H9 (cell line): ENCODE measurements at places on chromosomes 3 and 15.

- no peaks in the 10 kb centered on the region for H3K27me3 ChIP-seq
- no peaks in the 10 kb centered on the region for H3K36me3 ChIP-seq
- no peak for DNase-seq
- no peaks in the 10 kb centered on the region for H3K4me1 ChIP-seq
- H3K27ac ChIP-seq: no peak overlapping the region
Observed at GRCh38 chr15:100106732-100107131, 235.0 kb downstream of the ADAMTS17 start.

- H3K4me1 ChIP-seq: peaks cover 2% of the 10 kb centered on the region; the same call in 1 of the 2 replicates
- H3K27me3 ChIP-seq: no peaks in the 10 kb centered on the region; the same call in 1 of the 2 replicates
- no peak overlapping the region for H3K27ac ChIP-seq
- H3K4me3 ChIP-seq: no peak overlapping the region
- DNase-seq: peak; percentile 41
Observed at GRCh38 chr3:133996251-133996661, 33.5 kb downstream of the SLCO2A1 start.

DNA sequence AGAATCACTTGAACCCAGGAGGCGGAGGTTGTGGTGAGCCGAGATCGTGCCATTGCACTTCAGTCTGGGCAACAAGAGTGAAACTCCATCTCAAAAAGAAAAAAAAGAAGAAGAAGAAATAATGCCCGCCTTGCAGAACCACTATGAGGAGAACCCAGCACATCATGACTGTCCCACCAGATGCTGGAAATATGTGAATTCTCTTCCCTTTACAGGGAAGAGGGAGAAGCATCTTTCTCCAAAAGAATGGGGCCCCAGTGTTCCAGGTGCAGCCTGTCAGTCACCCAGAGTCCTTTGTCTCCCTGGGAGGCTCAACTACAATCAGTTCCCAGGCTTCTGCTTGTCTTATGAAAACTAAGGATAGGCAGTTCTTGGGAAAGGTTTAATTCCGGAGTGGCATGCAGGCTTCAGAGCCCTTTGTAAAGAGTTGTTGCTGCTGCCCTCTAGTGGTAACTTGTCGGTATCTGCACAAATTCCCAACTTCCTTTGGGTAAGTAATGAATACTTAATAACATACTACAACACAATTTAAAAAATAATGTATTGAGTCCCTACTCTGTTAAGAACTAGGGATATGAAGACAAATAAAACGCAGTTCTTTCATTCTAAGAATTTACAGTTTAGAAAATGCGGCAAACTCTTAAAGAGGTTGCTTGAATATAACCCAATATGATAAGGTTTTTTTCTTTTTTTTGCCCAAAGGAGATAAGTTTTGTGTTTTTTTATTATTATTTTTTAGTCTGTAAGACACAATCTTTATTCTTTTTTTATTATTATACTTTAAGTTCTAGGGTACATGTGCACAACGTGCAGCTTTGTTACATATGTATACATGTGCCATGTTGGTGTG lies 18.6 kb upstream of the TICRR start:
- H3K27ac ChIP-seq: no peak overlapping the region
- no peak overlapping the region for H3K4me3 ChIP-seq
- H3K36me3 ChIP-seq: no peaks in the 10 kb centered on the region
- no peaks in the 10 kb centered on the region for H3K27me3 ChIP-seq

GRCh38 chr3:46869440-46869839 lies 6.2 kb upstream of the MYL3 start:
- H3K4me3 ChIP-seq: no peak overlapping the region
- H3K4me1 ChIP-seq: no peaks in the 10 kb centered on the region
- H3K27me3 ChIP-seq: no peaks in the 10 kb centered on the region; the same call in 1 of the 2 replicates
- H3K27ac ChIP-seq: no peak overlapping the region
- no peak for DNase-seq

GRCh38 chr3:140323561-140323960 lies 354.3 kb upstream of the TRIM42 start:
- H3K27me3 ChIP-seq: no peaks in the 10 kb centered on the region
- no peak overlapping the region for H3K27ac ChIP-seq
- H3K4me3 ChIP-seq: no peak overlapping the region
- H3K4me1 ChIP-seq: peaks cover 4% of the 10 kb centered on the region

DNA sequence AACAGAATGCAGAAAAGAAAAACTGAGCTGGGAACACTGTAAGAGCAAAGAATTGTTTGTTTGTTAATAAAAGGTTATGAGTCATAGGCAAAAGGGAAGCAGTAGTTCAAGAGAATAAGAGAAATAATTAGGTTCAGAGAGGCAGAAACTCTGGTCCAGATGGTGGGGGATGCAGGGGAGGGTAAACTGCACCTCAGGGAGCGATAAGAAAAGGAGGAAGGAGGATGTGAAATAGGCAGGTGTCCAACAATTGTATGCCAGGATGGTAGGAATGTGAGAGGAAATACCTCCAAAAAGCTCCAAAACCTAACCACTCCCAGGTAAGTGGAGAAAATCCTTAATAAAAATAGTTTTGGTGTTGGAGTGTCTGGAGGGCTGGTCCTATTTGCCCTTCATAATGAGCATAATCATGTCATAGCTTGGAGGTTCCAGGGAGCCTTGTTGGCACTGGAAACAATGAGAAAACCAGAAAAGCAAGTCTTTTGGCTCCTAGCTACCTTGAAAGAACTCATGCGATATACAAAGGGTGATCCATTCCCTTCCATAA lies 405.4 kb upstream of the TBL1XR1 start:
- H3K27me3 ChIP-seq: no peaks in the 10 kb centered on the region
- H3K4me1 ChIP-seq: peaks cover 15% of the 10 kb centered on the region
- DNase-seq: no peak
- no peak overlapping the region for H3K27ac ChIP-seq
- H3K36me3 ChIP-seq: peaks cover 9% of the 10 kb centered on the region
- no peak overlapping the region for H3K4me3 ChIP-seq

- peak; percentile 42 for DNase-seq
- H3K27ac ChIP-seq: no peak overlapping the region
- H3K27me3 ChIP-seq: no peaks in the 10 kb centered on the region
- H3K36me3 ChIP-seq: no peaks in the 10 kb centered on the region
- no peaks in the 10 kb centered on the region for H3K4me1 ChIP-seq
- H3K4me3 ChIP-seq: no peak overlapping the region
Observed at GRCh38 chr3:16060358-16060852, 114.1 kb upstream of the GALNT15 start.

GRCh38 chr3:188257384-188258026 lies 103.5 kb downstream of the LPP start:
- no peak for DNase-seq
- no peaks in the 10 kb centered on the region for H3K4me1 ChIP-seq
- no peaks in the 10 kb centered on the region for H3K36me3 ChIP-seq
